Mesothelial cell of epicardium (in vitro differentiated cells): ENCODE measurements at places on chromosomes 7 and 10. TPM values are rescaled to one million over a fixed set of nuclear protein-coding genes. Genes with fewer than 3 reads are reported as not detected.

GRCh38 chr10:32307609-32308008 lies 39.3 kb downstream of the EPC1 start:
- no peak overlapping the region for H3K4me3 ChIP-seq
- DNase-seq = no peak
- peaks cover 5% of the 10 kb centered on the region for H3K4me1 ChIP-seq
- H3K27me3 ChIP-seq = no peaks in the 10 kb centered on the region

- DNase-seq = no peak
- H3K4me1 ChIP-seq = peaks cover 28% of the 10 kb centered on the region
- H3K4me3 ChIP-seq = no peak overlapping the region
- H3K27ac ChIP-seq = no peak overlapping the region
- H3K27me3 ChIP-seq = no peaks in the 10 kb centered on the region
Observed at GRCh38 chr10:10613656-10614244, 403.9 kb upstream of the CELF2 start.

- no peak overlapping the region for H3K27ac ChIP-seq
- no peak for DNase-seq
Observed at GRCh38 chr10:102227050-102227449, 951 bp downstream of the ELOVL3 start.

GRCh38 chr10:131546086-131546810 lies 234.7 kb upstream of the TCERG1L start:
- no peak for DNase-seq
- H3K36me3 ChIP-seq = no peaks in the 10 kb centered on the region
- no peak overlapping the region for H3K27ac ChIP-seq
- H3K4me1 ChIP-seq = no peaks in the 10 kb centered on the region
- H3K4me3 ChIP-seq = no peak overlapping the region

GRCh38 chr7:106283831-106284713 lies 711 bp downstream of the NAMPT start:
- peaks cover 26% of the 10 kb centered on the region for H3K4me1 ChIP-seq
- H3K4me3 ChIP-seq = peak overlapping the region; percentile 98
- H3K27ac ChIP-seq = peak overlapping the region; percentile 94
- H3K27me3 ChIP-seq = no peaks in the 10 kb centered on the region
- DNase-seq = peak; percentile 43
- no peaks in the 10 kb centered on the region for H3K36me3 ChIP-seq

GRCh38 chr10:124543146-124543545 lies 81.5 kb downstream of the LHPP start:
- no peaks in the 10 kb centered on the region for H3K36me3 ChIP-seq
- H3K27me3 ChIP-seq = no peaks in the 10 kb centered on the region
- no peak overlapping the region for H3K27ac ChIP-seq
- no peak for DNase-seq
- H3K4me3 ChIP-seq = no peak overlapping the region
- peaks cover 8% of the 10 kb centered on the region for H3K4me1 ChIP-seq

GRCh38 chr7:80370587-80370986 lies 141.3 kb downstream of the GNAT3 start:
- H3K36me3 ChIP-seq = peaks cover 5% of the 10 kb centered on the region
- no peak overlapping the region for H3K27ac ChIP-seq
- peaks cover 20% of the 10 kb centered on the region for H3K4me1 ChIP-seq
- H3K27me3 ChIP-seq = no peaks in the 10 kb centered on the region
- no peak overlapping the region for H3K4me3 ChIP-seq

- H3K4me1 ChIP-seq = peaks cover 35% of the 10 kb centered on the region
- no peaks in the 10 kb centered on the region for H3K36me3 ChIP-seq
- H3K27me3 ChIP-seq = no peaks in the 10 kb centered on the region
- no peak for DNase-seq
- no peak overlapping the region for H3K4me3 ChIP-seq
Observed at GRCh38 chr10:78777466-78777865, 291.3 kb upstream of the ZMIZ1 start.

GRCh38 chr10:125489731-125490130 lies 193.2 kb downstream of the TEX36 start:
- no peak for DNase-seq
- H3K4me3 ChIP-seq = no peak overlapping the region
- no peak overlapping the region for H3K27ac ChIP-seq

DNA sequence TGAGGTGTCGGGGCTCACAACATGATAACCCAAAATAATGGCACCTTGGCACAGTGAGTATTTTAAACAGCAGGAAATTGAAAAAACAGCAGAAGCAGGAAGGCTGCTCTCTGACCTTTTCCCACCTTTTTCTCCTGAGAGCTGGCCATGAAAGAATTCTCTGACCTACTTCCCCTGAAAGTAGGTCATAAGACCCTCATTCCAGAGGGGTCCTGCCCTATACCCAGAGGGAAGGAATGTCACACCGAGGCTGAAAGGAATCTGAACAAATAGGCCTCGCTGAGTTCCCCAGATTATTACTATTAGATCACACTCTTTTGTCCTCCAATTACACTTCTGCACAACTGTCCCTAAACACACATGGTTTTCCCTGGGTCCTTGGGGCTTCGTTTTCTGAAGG lies 18.8 kb downstream of the CPVL start:
- no peaks in the 10 kb centered on the region for H3K36me3 ChIP-seq
- no peak overlapping the region for H3K27ac ChIP-seq
- no peaks in the 10 kb centered on the region for H3K27me3 ChIP-seq
- H3K4me1 ChIP-seq = peaks cover 7% of the 10 kb centered on the region

GRCh38 chr7:89607792-89608191 lies 546.5 kb upstream of the STEAP1 start:
- DNase-seq = no peak
- no peaks in the 10 kb centered on the region for H3K4me1 ChIP-seq
- no peak overlapping the region for H3K4me3 ChIP-seq
- H3K27ac ChIP-seq = no peak overlapping the region
- H3K36me3 ChIP-seq = no peaks in the 10 kb centered on the region
- H3K27me3 ChIP-seq = no peaks in the 10 kb centered on the region

DNA sequence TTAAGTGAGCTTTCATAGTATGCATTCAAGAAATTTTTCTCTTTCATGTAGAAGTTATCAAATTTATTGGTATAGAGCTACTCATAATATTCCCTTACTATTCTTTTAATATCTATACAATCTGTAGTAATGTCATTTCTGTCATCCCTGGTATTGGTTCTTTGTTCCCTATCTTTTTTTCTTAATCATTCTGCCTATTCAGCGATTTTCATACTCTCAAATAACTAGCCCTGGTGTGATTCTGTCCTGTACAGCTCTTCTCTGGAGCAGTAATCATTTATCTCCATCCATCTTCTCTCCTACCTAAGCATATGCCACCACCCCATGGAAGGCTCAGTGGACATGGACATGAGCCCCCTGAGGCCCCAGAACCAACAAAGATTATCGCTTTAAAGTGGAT lies 213.2 kb upstream of the NEBL start:
- DNase-seq = no peak
- H3K36me3 ChIP-seq = peaks cover 9% of the 10 kb centered on the region
- no peaks in the 10 kb centered on the region for H3K27me3 ChIP-seq
- no peak overlapping the region for H3K27ac ChIP-seq

DNA sequence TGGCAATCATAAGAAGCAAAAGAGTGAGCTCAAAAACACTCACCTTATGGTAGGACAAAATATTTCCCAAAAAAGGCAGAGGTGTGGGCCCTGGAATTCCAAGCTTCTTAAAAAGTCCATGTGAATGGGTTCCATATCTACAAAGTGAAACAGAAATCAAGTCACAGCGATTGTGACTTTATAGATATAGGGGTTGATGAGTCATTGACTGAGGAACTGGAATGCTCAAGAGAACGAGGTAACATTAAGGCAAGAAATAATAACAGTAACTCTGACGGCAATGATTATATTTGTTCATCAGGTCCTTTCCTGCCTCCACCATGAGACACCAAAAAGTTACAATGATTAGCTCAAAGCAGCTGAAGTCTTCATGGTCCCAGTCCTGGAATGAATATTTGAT lies 4.0 kb downstream of the CYP3A4 start:
- H3K4me3 ChIP-seq = no peak overlapping the region
- no peak overlapping the region for H3K27ac ChIP-seq
- no peaks in the 10 kb centered on the region for H3K36me3 ChIP-seq
- peaks cover 26% of the 10 kb centered on the region for H3K4me1 ChIP-seq

GRCh38 chr10:117675514-117676055 lies 133.0 kb downstream of the EMX2 start:
- no peaks in the 10 kb centered on the region for H3K36me3 ChIP-seq
- H3K27me3 ChIP-seq = peaks cover 11% of the 10 kb centered on the region
- no peak overlapping the region for H3K27ac ChIP-seq
- peaks cover 12% of the 10 kb centered on the region for H3K4me1 ChIP-seq

- DNase-seq = no peak
- no peaks in the 10 kb centered on the region for H3K4me1 ChIP-seq
- no peak overlapping the region for H3K27ac ChIP-seq
- no peak overlapping the region for H3K4me3 ChIP-seq
Observed at GRCh38 chr7:92963566-92963965, 127.2 kb upstream of the CDK6 start.

DNA sequence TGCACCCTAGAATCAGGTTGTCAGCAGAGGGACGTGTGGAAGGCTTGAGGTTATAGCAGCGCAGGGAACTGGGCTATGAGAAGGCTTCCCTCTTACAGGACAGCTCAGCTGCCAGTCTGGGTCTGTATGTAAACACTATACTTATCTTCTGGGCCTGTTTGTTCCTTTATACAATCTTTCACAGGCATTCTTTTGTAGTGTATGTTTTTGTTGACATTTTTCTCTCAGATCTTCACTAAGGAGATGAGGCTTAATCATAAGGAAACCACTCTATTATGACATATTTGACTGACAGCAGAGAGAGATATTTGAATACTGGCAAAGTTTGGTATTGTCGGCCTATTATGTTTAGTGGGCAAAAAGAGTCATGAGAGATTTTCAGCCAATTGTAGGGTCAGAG lies 929 bp downstream of the GBF1 start:
- peaks cover 31% of the 10 kb centered on the region for H3K4me1 ChIP-seq
- peak overlapping the region; percentile 98 for H3K4me3 ChIP-seq
- H3K27ac ChIP-seq = peak overlapping the region; percentile 95
- peaks cover 2% of the 10 kb centered on the region for H3K36me3 ChIP-seq
- DNase-seq = no peak

DNA sequence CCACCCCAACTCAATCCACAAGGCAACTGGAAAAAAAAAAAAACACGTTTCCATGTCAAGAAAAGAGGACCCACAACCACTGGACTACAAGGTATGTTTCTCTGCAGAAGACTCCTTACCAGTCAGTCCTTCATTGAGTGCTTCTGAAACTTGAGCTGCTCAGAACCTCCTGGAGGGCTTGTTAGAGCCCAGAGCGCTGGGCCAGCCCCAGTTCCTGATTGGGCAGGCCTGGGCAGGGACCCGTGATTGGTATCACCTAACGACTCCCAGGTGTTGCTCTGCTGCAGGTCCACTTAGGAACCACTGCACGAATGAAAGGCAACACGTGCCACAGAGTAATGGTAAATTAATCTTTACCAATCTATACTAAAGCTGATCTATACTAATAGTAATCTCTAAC lies 473 bp upstream of the CCDC201 start:
- H3K4me3 ChIP-seq = no peak overlapping the region
- no peaks in the 10 kb centered on the region for H3K27me3 ChIP-seq
- no peak for DNase-seq
- no peak overlapping the region for H3K27ac ChIP-seq
- H3K36me3 ChIP-seq = no peaks in the 10 kb centered on the region
- H3K4me1 ChIP-seq = peaks cover 5% of the 10 kb centered on the region

DNA sequence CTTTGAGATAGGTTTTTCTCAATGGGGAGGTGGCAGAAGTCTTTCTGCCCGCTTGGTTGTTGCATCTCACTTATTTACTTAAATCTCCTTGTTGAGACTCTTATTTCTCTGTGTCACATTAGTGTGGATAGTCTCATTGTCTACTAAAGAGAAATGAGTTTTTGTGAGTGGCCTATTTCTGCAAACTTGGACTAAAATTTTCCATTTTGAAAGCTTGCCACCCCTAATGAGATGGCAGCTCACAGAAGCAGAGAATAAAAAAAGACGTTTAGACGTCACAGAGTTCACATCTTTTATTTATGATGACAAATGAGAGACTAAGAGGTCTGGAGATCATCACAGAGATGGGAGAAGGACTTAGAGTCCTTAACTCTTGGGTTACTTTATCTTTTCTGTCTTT lies 262.7 kb upstream of the PHYHIPL start:
- no peak overlapping the region for H3K27ac ChIP-seq
- no peak overlapping the region for H3K4me3 ChIP-seq

- no peak for DNase-seq
- peaks cover 26% of the 10 kb centered on the region for H3K36me3 ChIP-seq
- peaks cover 21% of the 10 kb centered on the region for H3K4me1 ChIP-seq
- H3K4me3 ChIP-seq = no peak overlapping the region
- peak overlapping the region; percentile 8 for H3K27ac ChIP-seq
Observed at GRCh38 chr10:24331457-24331856, 122.5 kb downstream of the KIAA1217 start.

GRCh38 chr7:157984423-157985163 lies 603.0 kb downstream of the PTPRN2 start:
- no peaks in the 10 kb centered on the region for H3K36me3 ChIP-seq
- no peak overlapping the region for H3K27ac ChIP-seq
- no peak for DNase-seq
- H3K4me1 ChIP-seq = no peaks in the 10 kb centered on the region
- no peak overlapping the region for H3K4me3 ChIP-seq

- H3K36me3 ChIP-seq = peaks cover 6% of the 10 kb centered on the region
- H3K27me3 ChIP-seq = no peaks in the 10 kb centered on the region
- no peaks in the 10 kb centered on the region for H3K4me1 ChIP-seq
- no peak overlapping the region for H3K27ac ChIP-seq
- H3K4me3 ChIP-seq = no peak overlapping the region
- no peak for DNase-seq
Observed at GRCh38 chr7:21469894-21470293, 42.0 kb downstream of the SP4 start.

GRCh38 chr7:142454862-142455261 lies 197.0 kb upstream of the PRSS58 start:
- H3K36me3 ChIP-seq = no peaks in the 10 kb centered on the region
- peaks cover 7% of the 10 kb centered on the region for H3K4me1 ChIP-seq
- no peak for DNase-seq

DNA sequence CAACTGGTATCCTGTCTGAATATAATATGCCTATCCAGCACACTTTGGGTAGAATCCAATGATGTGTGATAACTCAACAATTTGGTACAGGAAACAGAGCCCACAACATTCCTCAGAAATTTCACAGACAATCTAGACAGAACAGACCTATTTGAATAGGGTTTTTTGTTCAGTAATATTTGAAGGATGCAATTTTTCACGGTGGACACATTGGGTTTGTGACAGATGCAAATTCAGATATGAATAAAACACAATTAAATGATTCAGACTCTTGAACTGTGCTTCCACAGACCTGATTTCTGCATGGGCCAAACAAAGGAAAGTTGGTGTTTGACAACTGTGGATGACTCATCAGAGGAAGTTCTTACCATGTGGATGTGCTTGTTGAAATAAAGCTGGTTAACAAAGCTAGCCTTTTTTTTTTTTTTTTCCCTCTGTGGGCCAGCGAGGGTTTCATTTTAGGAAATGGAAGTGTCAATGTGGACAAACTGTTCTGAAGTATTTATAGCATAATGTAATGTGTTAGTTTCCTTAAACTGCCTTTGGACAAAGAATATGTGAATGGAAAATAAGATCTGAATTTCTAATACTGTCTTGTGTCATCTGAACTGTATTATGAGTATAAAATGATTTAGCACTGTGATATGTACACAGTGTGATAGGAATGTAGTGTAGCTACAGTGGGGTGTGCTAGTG lies 43.2 kb upstream of the FAM133B start:
- no peak for DNase-seq
- H3K27me3 ChIP-seq = no peaks in the 10 kb centered on the region

The STEAP1 gene
- total RNA-seq = 0.27 to 0.43 TPM (median 0.42 TPM) in 3 replicates

The GLCCI1 gene
- total RNA-seq = 30.2 to 30.7 TPM (median 30.4 TPM) in 3 replicates
